Head of caudate nucleus (tissue), 42 donors: ENCODE measurements at places on chromosomes 2 and 18.

- no peak for DNase-seq
Observed at GRCh38 chr18:46211816-46212215, 107.6 kb downstream of the HAUS1 start.

GRCh38 chr2:18639756-18640453 is 50.5 kb upstream of the NT5C1B start:
- DNase-seq = no peak

DNA sequence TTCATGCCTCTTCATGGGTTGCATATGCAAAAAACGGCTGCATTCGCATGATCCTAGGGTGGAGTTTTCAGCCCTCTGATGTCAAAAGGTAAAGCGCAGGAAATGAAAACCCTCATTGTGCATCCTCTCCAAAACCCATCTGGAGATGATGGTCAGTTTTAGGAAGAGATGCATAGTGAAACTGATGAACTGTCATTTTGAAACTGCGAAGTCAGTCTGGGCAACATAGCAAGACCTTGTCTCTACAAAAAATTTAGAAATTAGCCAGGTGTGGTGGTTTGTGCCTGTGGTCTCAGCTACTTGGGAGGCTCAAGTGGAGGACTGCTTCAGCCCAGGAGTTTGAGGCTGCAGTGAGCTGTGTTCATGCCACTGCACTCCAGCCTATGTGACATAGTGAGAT is 2.5 kb upstream of the TTLL4 start:
- no peak for DNase-seq

- DNase-seq = no peak
Observed at GRCh38 chr2:237616734-237617586, 10.4 kb upstream of the LRRFIP1 start.

- DNase-seq = peak; percentile 52
Observed at GRCh38 chr2:132415915-132416722, 486 bp upstream of the GPR39 start.

- DNase-seq = peak; percentile 46
Observed at GRCh38 chr18:37476182-37476581, 89.4 kb downstream of the CELF4 start.

- DNase-seq = no peak
Observed at GRCh38 chr2:26526589-26526988, 48.7 kb upstream of the OTOF start.

- no peak for DNase-seq
Observed at GRCh38 chr2:9407363-9407811, 15.9 kb downstream of the ITGB1BP1 start.

DNA sequence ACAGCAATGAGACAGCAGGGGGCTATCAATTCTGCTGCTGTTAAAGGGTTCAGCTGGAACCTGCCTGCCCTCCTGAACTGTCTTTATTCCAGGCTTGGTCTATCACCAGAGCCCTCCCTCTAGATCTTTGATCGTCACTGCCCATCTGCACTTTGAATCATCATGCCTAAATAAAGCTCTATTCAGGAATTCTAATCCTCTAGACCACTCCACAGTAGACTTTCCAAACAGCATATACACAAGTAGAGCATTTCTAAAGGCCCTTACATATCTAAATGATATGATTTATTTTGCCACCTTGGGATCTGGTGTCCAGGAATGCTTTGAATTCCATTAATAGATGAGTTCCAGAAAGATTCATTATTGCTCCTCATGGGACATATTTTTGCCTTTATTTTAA is 542.1 kb upstream of the SYT4 start:
- no peak for DNase-seq

DNA sequence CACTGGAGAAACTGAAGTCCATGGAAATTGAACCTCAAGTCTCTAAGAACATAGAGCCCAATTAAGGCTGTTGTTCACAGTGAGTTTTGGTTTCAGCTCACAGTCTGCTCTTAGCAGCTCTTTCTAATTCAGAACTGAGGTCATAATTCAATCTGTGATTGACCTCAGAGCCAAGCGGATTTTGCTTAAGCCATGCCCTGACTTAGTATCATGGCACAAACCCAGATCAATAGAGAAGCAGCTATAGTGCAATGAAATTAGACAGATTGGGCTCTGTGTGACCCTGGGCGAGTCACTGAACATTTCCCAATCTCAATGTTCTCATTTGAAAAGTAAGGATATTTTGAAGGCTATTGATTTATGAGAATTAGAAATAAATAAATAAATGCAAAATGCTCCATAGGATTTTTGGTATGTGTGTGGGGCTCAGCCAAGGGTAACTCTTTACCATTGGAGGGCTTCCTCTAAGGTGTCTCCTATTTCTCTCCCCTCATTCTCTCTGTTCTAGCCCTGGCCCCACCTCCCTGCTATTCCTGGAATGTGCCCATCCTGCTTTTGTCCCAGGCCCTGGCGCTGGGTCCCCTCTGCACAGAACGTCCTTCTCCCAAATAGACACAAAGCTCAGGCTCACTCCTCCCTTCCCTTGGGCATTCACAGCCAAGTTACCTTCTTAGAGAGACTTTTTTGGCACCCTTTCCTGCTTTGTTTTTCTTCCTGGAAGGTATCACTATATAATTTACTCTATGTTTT is 239.6 kb downstream of the LPIN1 start:
- DNase-seq = no peak

DNA sequence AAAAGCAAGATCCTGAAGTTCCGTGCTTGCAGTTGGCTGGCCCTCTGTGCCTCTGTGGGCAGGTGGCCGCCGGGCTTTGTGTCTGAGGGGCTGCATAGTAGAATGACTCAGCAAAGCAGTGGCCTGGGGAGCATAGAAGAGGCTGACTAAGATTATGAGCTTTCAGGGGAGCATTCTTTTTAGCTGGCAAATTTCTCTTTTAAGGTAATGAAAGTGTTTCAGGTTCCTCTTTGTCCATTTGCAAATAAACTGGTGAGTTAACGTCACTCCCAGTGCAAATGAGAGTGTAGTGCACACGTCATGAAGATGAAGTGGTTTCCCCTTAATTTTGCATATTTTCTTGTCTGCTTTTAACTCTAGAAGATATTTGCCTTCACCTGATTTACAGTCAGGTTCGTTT is 98.6 kb downstream of the BCL2L11 start:
- no peak for DNase-seq

DNA sequence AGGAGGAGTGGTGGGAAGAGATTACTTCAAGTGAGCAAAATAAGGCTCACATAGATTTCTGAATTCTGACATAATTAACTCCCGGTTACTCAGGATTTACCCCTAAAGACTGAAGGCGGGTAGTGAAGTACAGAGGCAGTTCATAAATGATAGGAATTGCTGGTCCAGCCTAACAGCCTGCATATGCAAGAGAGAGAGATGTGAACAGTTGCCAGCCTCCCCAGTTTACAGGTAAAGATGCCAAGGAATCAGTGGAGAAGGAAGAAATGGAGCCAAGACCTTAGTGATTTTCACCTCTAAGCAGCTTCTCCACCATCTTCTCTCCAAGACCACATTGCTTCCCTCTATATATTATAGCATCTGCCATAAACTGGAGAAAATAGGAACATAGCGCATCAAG is 91.8 kb upstream of the THUMPD2 start:
- DNase-seq = no peak

GRCh38 chr2:128727914-128728313 is 409.2 kb upstream of the HS6ST1 start:
- no peak for DNase-seq

GRCh38 chr2:168796090-168796577 is 6.3 kb upstream of the NOSTRIN start:
- no peak for DNase-seq

- no peak for DNase-seq
Observed at GRCh38 chr2:147382322-147382948, 462.4 kb upstream of the ACVR2A start.
